Breast epithelium (tissue), 4 donors: ENCODE measurements at places on chromosomes 7 and 10.

- no peaks in the 10 kb centered on the region for H3K36me3 ChIP-seq
- no peak overlapping the region for H3K27ac ChIP-seq
- no peak overlapping the region for H3K4me3 ChIP-seq
Measured at GRCh38 chr10:5741276-5741675, 56.6 kb downstream of the TASOR2 start.

GRCh38 chr7:74561898-74562613 is 95.5 kb upstream of the GTF2I start:
- DNase-seq = no peak
- no peaks in the 10 kb centered on the region for H3K4me1 ChIP-seq
- no peak overlapping the region for H3K27ac ChIP-seq
- no peak overlapping the region for H3K4me3 ChIP-seq
- H3K27me3 ChIP-seq = no peaks in the 10 kb centered on the region
- H3K36me3 ChIP-seq = no peaks in the 10 kb centered on the region

- no peaks in the 10 kb centered on the region for H3K27me3 ChIP-seq
- H3K36me3 ChIP-seq = no peaks in the 10 kb centered on the region
- H3K27ac ChIP-seq = no peak overlapping the region
- H3K4me1 ChIP-seq = no peaks in the 10 kb centered on the region
- no peak overlapping the region for H3K4me3 ChIP-seq
Measured at GRCh38 chr10:1591045-1591444, 146.3 kb downstream of the ADARB2 start.

DNA sequence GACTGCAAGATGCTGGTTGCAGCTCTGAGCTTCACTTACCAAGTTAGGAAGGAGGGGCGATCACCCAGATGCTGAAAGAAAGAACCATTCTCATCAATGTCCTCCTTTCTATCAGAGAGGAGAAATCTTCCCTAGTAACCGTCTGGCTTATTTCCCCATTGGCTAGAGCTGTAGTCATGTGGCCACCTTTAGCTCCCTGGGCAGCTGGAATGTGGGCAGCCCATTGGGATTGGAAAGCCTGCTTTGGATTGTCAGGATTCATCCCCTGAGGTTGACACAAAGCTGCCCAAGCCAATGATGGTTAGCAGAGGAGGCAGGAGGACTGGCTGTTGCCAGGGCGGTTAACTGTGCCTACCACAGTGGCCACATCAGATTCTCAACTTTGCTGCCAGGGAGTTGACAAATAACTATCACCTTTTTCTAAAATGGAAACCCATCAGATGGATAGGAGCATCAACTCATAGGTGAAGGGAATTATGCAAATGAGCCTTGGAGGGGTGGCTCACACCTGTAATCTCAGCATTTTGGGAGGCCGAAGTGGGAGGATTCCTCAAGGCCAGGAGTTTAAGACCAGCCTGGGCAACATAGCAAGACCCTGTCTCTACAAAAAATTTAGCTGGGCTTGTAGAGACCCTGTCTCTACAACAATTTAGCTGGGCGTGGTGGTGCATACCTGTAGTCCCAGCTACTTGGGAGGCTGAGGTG is 206.4 kb upstream of the GALNT17 start:
- no peaks in the 10 kb centered on the region for H3K27me3 ChIP-seq
- no peak overlapping the region for H3K4me3 ChIP-seq
- H3K36me3 ChIP-seq = no peaks in the 10 kb centered on the region
- H3K27ac ChIP-seq = no peak overlapping the region
- DNase-seq = no peak
- no peaks in the 10 kb centered on the region for H3K4me1 ChIP-seq

GRCh38 chr10:47045331-47045861 is 134.2 kb downstream of the PTPN20 start:
- no peaks in the 10 kb centered on the region for H3K36me3 ChIP-seq
- no peaks in the 10 kb centered on the region for H3K27me3 ChIP-seq
- no peaks in the 10 kb centered on the region for H3K4me1 ChIP-seq
- DNase-seq = peak; percentile 14
- no peak overlapping the region for H3K4me3 ChIP-seq

DNA sequence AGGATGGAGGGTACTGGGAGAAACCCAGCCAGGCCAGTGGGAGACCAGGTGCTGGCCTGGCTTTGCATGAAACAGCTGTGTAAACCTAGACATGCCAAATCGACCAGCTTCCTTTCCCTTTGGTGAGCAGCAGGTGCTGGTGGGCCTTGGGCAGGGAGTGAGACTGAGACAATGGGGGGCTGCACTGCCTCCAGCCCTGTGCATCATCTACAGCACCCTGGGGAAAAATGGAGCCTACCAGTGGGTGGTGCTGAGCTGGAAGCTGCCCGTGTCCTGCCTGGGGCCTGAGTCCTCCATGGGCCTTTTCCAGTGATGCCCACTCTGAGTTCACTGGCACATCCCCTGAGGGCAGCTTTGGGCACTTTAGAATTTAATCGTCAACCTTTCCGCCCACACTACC is 19.2 kb upstream of the DDC start:
- H3K4me1 ChIP-seq = no peaks in the 10 kb centered on the region
- no peak overlapping the region for H3K27ac ChIP-seq
- H3K36me3 ChIP-seq = no peaks in the 10 kb centered on the region
- no peak for DNase-seq
- H3K4me3 ChIP-seq = no peak overlapping the region

DNA sequence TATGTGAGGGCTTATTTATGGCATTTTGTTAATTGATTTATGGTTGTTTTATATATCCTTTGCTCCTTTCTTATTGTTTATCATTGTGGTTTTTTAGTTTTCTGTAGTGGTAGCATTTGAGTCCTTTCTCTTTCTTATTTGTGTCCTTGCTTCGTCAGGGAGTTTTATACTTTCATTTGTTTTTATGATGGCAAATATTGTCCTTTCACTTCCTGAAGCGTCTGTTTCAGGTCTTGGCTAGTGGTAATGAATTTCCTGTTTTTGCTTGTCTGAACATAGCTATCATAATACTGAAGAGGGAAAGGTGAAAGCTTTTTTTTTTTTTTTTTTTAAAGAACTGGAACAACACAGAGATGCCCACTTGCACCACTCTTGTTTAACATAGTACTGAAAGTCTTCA is 228.2 kb downstream of the ATRNL1 start:
- H3K27ac ChIP-seq = no peak overlapping the region
- no peaks in the 10 kb centered on the region for H3K27me3 ChIP-seq
- H3K36me3 ChIP-seq = no peaks in the 10 kb centered on the region
- no peak overlapping the region for H3K4me3 ChIP-seq
- no peaks in the 10 kb centered on the region for H3K4me1 ChIP-seq

- no peaks in the 10 kb centered on the region for H3K27me3 ChIP-seq
- no peaks in the 10 kb centered on the region for H3K36me3 ChIP-seq
- H3K27ac ChIP-seq = no peak overlapping the region
Measured at GRCh38 chr10:64316416-64316815, 795.2 kb downstream of the REEP3 start.

DNA sequence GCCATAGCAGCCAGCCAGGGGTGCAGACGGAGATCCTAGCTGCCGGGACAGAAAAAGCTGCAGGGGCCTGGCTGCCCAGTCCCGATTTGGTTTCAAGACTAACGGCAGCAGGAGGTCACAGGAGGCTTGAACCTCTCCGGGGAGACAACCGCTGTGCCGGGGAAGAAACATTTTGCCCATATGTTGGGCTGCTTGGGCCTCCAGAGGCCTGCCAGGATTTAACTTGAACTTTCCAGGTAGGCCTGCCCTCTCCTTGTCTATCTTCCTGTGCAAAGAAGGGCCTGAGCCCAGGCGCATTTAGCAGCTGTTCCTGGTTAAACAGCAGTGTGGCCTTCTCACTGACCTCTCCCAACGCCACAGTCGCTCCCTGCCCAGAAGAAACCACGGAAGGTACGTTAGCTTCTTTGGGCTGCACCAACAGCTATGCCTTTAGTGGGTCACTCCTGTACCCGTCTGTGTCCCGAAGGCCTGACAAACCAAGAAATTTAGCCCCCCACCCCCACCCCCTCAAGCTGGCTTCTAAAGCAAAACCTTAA is 17.1 kb upstream of the PTF1A start:
- peaks cover 3% of the 10 kb centered on the region for H3K27me3 ChIP-seq
- no peak overlapping the region for H3K4me3 ChIP-seq
- H3K36me3 ChIP-seq = no peaks in the 10 kb centered on the region
- no peak for DNase-seq
- H3K27ac ChIP-seq = no peak overlapping the region

- no peaks in the 10 kb centered on the region for H3K36me3 ChIP-seq
- H3K27ac ChIP-seq = no peak overlapping the region
- H3K4me1 ChIP-seq = no peaks in the 10 kb centered on the region
- DNase-seq = no peak
- no peaks in the 10 kb centered on the region for H3K27me3 ChIP-seq
Measured at GRCh38 chr10:23157691-23158369, 34.3 kb upstream of the PTF1A start.

DNA sequence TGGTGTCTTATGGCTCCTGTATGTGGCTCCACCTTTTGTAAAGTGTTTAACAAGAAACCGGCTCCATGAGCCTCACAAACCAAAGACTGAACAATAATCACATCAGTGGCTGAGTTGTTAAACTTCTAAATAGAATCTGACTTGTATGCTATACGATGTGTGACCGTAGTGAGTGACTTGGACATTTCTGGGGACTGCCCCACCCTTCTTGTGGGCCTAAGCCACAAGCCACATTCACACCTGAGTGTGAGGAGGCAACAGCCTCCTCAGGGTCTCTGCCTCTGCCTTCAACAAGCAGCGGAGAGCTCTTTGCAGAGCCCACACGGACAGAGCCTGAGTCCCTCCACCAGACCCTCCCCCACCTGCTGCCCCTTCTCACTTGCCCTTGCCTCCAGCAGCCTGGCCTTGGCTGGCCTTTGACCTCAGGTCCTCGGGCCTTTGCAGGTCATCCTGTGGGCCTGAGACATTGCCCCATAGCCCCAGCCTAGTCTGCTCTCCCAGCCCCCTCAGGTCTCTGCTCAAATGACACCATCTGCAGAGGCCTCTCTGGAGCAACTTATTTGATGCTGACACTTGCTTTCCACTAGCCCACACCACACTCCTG is 156.8 kb upstream of the TNS3 start:
- H3K27me3 ChIP-seq = no peaks in the 10 kb centered on the region
- no peak overlapping the region for H3K4me3 ChIP-seq
- H3K4me1 ChIP-seq = no peaks in the 10 kb centered on the region
- H3K36me3 ChIP-seq = no peaks in the 10 kb centered on the region
- no peak overlapping the region for H3K27ac ChIP-seq

DNA sequence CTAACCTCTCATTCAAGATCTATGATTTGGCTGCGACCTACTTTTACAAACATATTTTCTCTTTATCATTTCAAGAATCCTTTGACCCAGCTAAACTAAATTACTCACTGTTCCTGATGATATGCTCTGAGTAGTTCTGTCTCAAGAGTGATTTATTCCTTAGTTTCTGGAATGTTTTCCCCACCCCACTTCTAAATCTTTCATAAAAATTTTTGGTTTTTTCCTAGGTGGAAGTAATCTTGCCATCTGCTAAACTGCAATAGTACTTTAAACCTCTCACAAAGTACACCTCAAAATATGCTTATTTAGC is 170.8 kb downstream of the DNAJC1 start:
- no peak overlapping the region for H3K4me3 ChIP-seq
- no peaks in the 10 kb centered on the region for H3K36me3 ChIP-seq
- DNase-seq = no peak

DNA sequence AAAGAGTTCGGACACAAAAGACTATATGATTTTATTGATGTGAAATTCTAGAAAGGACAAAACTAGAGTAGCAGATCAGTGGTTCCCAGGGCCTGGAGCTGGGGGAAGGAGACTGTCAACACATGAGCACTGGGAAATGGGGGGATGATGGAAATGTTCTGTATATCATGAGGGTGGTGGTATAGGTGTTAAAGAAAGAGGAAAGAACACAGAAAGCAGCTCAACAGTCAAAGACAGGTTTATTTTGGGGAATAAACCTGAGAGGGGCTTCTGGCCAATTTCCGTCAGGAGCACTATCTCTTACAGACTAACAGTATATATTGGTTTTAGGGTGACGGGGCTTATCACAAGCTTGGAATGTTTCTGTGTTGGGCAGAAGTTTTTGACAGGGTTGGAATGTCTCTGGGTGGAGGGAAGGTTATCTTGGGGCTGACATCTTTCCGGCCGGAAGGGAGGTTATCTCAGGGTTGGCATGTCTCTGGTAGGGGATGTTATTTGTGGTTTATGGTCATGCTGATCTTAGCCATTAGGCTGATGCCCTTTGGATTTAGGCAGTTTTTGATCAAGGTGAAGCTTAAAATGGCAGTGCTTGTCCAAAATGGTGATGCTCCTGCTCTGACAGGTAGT is 254.6 kb upstream of the NRP1 start:
- no peaks in the 10 kb centered on the region for H3K36me3 ChIP-seq
- no peaks in the 10 kb centered on the region for H3K4me1 ChIP-seq
- H3K27me3 ChIP-seq = no peaks in the 10 kb centered on the region

DNA sequence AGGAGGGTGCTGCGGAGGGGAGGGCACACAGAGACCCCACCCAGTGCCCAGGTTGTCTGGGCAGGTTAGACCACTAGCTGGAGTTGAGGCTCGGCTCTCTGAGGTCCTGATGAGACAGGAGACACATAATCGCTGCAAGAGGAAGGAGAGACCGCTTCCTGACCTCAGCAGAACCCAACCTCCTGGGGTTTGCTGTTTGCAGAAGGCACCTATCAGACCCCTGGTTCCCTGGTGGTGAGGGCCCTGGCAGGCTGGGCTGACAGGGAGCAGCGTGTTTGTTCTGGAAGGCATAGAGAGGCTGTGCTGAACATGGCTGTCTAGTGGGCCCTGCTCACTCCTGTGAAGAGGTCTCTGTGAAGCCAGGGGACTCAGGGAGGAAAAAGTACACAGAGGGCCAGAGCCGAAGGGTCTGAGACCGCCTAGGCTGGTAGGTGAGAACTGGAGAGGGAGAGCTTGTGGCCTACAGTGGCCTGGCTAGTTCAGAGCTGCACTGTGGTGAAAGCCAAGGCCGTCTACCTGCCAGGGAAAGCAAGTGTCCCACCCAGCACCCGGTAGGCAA is 39.4 kb upstream of the NPFFR1 start:
- H3K27ac ChIP-seq = no peak overlapping the region
- H3K36me3 ChIP-seq = no peaks in the 10 kb centered on the region
- no peak for DNase-seq
- H3K4me1 ChIP-seq = no peaks in the 10 kb centered on the region
- H3K4me3 ChIP-seq = no peak overlapping the region

GRCh38 chr7:45216181-45216580 is 58.6 kb downstream of the RAMP3 start:
- no peaks in the 10 kb centered on the region for H3K36me3 ChIP-seq
- DNase-seq = no peak
- no peaks in the 10 kb centered on the region for H3K4me1 ChIP-seq
- H3K27me3 ChIP-seq = peaks cover 18% of the 10 kb centered on the region
- no peak overlapping the region for H3K4me3 ChIP-seq

DNA sequence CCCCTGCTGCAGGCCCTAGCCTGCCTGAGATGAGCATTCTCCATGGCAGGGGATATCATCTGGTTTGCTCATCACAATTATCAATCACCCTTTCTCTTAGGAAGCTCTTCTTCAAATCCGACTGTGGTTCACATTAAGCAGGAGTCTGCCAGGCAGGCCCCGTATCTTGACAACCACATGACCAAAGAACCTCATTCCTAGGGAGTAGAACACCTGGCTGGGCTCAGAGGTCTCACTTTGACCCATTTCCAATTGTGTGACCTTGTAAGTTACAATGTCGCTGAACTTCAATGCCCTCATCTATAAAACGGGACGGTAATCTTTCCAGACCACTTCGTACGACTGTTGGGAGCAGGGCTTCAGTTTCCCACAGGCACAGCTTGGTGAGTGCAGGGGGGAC is 156.4 kb upstream of the PCBD1 start:
- H3K4me3 ChIP-seq = no peak overlapping the region
- no peaks in the 10 kb centered on the region for H3K27me3 ChIP-seq
- no peaks in the 10 kb centered on the region for H3K4me1 ChIP-seq
- no peak for DNase-seq
- no peaks in the 10 kb centered on the region for H3K36me3 ChIP-seq

- no peaks in the 10 kb centered on the region for H3K27me3 ChIP-seq
- no peak overlapping the region for H3K4me3 ChIP-seq
- H3K36me3 ChIP-seq = no peaks in the 10 kb centered on the region
- no peaks in the 10 kb centered on the region for H3K4me1 ChIP-seq
- no peak for DNase-seq
Measured at GRCh38 chr10:101330231-101330630, 23.7 kb upstream of the BTRC start.
